ENCODE measurements at places on chromosomes 2 and 18.

GRCh38 chr2:238060096-238060541 lies 682 bp upstream of the SCLY start:
- no peak for DNase-seq

- DNase-seq, result no peak
Observed at GRCh38 chr2:239690651-239691631, 290.1 kb upstream of the HDAC4 start.

DNA sequence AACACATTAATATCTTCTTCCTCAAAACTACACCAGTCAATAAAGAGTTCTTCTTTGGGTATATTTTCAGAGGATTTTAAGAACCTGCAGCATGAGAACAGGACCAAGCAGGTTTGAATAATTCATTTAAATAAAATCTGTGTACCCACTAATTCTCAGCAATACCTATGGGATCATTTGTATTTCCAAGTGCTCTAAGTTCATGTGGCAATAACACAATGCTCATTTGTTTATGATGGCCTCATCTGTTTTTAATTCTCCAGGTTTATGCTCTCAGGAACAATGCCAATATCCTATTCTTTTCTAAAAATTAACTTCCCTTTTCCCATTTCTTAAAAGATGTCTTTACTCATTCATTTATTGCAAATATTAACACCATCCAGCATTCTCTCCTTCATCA lies 264.7 kb downstream of the METTL4 start:
- no peak for DNase-seq

GRCh38 chr2:220081171-220081570 lies 453.7 kb downstream of the SLC4A3 start:
- DNase-seq, result no peak

- no peak for DNase-seq
Observed at GRCh38 chr2:164328310-164328709, 293.0 kb downstream of the GRB14 start.
